ENCODE measurements at places on chromosomes 4 and X. TPM values are rescaled to one million over a fixed set of nuclear protein-coding genes. Genes with fewer than 3 reads are reported as not detected.

The FDCSP gene
- total RNA-seq, result not detected

The CLGN gene
- total RNA-seq, result not detected

The TACR3 gene
- not detected for total RNA-seq

The ZFYVE28 gene
- 49.4 TPM for total RNA-seq

The EGFL6 gene
- total RNA-seq, result not detected

The FAM47A gene
- total RNA-seq, result not detected

The CDS1 gene
- 0.76 TPM for total RNA-seq

The RHOXF1 gene
- total RNA-seq, result 1.1 TPM

The TLL1 gene
- not detected for total RNA-seq

The LDB2 gene
- total RNA-seq, result not detected

GRCh38 chr4:70236125-70236524, 6.3 kb upstream of the CSN3 start:
- no peak for DNase-seq

DNA sequence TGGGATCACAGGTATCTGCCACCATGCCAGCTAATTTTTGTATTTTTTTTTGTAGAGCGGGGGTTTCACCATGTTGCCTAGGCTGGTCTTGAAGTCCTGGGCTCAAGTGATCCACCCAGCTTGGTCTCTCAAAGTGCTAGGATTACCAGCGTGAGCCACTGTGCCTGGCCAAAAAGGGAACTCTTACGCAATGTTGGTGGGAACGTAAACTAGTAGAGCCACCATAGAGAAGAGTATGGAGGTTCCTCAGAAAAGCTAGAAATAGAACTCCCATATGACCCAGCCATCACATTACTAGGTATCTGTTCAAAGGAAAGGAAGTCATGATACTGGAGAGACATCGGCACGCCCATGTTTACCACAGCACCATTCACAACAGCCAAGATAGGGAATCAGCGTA, 85.9 kb downstream of the PRKX start:
- no peak for DNase-seq

DNA sequence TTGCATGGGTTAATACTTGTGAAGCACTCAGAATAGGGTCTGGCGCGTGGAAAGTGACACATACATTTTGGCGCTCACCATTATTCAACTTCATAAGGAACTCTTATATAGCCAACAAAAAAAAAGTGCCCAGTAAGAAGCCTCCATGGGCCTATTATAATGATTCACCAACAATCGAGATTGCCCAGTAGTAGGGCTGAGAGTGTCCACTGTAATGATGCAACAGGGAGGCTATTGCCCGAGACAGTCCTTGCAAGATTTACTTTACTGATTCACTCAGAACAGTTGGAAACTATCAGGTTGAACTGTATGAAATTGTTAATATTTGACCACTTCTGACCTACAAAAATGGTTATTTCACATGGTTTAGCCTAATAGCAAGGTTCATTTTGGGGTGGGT, 86.0 kb downstream of the PJA1 start:
- DNase-seq, result no peak

GRCh38 chrX:40108162-40108958, 10.6 kb upstream of the BCOR start:
- DNase-seq, result no peak

GRCh38 chr4:65954416-65954815, 284.1 kb upstream of the EPHA5 start:
- no peak for DNase-seq

DNA sequence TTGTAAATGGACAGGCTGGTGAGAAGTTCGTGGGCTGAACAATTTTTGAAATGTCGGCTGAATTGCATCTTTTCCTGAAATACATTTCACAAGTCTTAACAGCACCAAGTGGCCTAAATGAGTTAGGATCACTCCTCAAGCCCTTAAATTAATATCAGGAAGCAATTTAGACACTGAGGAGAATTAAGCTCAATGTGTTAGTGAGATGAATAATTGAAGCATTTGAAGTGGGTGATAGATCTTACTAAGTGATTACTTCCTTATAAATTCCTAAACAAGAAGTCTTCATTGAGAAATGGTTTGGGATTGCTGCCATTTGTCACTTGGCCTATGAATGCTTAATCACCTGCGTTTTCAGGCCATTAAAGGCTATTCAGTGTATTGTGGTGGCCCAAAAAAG, 116.8 kb downstream of the NAA11 start:
- DNase-seq, result no peak

GRCh38 chr4:117898496-117898895, 135.8 kb upstream of the NDST3 start:
- DNase-seq, result no peak

DNA sequence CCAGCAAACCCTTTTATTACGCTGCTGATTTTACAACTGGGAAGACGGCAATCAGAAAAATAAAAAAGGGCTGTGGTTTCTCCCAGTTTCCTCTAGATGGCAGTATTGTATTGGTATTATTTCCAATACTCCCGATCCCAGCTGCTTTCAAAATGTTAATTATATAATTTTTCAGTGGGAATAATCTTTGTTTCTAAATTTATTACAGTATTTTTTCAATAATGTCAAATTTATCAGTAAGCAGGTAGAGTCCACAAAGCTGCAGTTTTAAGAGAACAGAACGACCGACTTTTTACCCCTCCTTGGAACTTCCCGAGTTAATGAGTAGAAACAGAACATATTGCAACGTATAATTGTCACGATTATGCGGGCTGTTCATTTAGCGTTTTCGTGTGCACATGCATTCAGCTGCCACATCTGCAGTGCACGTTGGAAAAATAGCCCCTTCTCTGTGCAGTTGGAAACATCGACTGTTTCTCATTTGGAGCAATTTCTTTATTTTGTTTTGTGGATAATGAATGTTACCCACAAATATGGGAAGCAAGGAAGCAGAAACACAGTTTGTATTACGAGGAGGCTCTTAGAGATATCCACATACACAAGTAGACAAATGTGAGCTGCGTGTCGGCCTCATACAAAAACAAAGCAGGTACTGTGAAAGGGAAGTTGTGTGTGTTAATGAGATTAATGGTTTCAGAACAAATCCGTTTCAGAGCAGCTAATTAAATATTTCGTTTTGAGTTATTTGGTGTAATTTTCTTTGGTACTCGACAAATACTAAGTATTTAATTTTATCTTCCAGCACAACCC, 188.0 kb downstream of the STIM2 start:
- no peak for DNase-seq

- no peak for DNase-seq
Measured at GRCh38 chr4:185219551-185220344, 10.3 kb downstream of the SNX25 start.
